ENCODE measurements at places on chromosomes 13 and 19. TPM values are rescaled to one million over a fixed set of nuclear protein-coding genes. Genes with fewer than 3 reads are reported as not detected.

The ZNF813 gene
- 1.7 TPM for total RNA-seq

The PTGIR gene
- 5.9 TPM for total RNA-seq

- peak; percentile 26 for DNase-seq
Observed at GRCh38 chr19:29326351-29326750, 113.4 kb upstream of the UQCRFS1 start.

DNA sequence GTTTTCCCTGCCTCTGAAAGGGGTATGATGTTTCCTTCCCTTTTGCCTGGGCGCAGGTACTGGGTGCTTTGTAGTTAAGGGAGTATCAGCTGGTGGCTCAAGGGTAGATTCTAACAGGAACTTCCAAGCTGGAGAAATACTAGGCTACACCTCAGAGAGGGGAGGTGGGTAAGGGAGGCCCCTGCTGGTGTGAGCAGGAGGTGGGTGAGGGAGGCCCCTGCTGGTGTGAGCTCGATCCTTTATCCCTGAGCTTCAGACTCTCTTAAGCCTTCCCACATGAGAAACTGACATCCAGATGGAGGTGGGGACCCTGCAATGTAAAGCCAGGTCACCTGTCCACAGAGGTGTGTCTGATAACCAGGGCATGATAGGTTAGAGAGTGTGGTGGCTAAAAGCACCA lies 32.1 kb downstream of the CYP2B6 start:
- DNase-seq = peak; percentile 42

GRCh38 chr19:13646758-13647157 lies 117.6 kb upstream of the MRI1 start:
- no peak for DNase-seq

All from esophagus muscularis mucosa (tissue), 4 donors.